ENCODE measurements at places on chromosomes 1 and 21.

DNA sequence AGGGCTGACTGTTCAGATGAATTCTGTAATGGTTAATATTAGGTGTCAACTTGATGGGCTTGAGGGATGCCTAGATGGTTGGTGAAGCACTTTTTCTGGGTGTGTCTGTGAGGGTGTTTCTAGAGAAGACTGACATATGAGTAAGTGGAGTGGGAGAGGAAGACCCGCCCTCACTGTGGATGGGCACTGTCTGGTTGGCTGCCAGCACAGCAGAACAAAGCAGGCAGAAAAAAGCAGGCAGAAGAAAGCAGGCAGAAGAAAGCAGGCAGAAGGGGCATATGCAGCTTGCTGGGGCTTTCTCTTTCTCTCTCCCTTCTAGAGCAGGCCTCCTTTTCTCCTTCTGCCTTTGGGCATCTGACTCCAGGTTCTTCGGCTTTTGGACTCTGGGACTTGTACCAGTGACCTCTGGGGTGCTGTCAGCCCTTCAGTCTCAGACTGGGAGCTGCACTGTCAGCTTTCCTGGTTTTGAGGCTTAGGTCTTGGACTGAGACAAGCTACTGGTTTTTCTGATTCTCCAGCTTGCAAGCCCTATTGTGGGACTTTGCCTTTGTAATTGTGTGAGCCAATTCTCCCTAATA, 42.9 kb upstream of the CD2 start:
- DNase-seq, result peak; percentile 23

DNA sequence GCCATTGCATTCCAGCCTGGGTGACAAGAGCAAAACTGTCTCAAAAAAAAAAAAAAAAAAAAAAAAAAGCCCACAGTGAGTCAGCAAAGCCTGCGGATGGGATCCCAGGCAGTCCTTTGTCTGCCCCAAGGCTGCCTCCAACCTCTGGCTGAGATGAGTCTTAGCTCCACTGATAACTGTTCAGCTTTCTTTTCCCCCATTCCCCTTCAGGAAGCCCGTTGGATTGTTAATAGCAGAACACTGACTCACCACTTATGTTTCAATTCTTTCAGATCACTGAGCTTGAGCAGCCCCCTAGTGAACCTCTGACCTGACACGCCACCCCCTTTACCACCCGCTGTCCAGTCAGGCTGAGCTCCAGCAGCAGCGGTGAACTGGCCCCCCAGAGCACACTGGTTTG, 57.5 kb downstream of the ERG start:
- no peak for DNase-seq

- DNase-seq, result no peak
Observed at GRCh38 chr1:53090227-53091147, 28.5 kb downstream of the PODN start.

DNA sequence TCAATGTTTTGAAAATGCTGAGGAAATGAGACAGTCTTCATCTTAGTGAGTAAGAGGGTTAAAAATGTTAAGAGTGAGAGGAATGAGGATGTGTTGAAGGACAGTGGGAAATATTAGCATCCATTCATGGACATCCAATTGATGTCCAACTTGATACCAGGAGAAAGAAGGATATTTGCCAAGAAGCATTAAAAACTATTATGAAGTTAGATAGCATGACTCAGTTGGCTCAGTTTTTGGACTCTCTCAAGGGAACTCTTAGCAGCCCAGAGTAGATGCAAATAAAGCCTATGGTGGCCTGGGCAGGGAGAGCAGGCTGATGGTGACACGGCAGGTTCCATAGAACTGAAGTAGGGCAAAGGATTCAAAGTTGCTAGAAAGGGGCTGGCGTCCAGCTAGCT, 171.0 kb downstream of the ZZZ3 start:
- no peak for DNase-seq

DNA sequence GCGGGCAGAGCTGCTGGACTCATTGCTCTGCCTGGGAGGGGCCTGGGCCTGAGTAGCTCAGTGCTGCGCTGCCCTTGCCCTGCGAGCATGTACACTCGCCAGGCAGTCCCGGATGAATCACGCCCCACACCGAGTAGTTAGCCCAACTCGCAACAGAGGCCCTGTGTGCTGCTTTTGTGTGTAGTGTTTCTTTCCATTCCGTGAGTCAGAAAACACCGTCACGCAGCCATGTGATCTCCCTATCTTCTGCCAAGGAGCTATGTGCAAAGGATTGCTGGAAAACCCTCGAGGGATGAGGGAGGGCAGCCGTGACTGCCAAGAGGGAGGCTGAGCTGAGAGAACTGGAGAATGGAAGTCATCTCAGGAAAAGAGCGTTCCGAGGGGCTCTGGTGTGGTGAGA, 37.3 kb downstream of the NENF start:
- no peak for DNase-seq
